ENCODE measurements at places on chromosomes 2 and 18.

- no peak for DNase-seq
These were observed 212.3 kb upstream of the ATP5MC3 start for GRCh38 chr2:175393851-175394250.

GRCh38 chr2:2096803-2097464 lies 234.1 kb downstream of the MYT1L start:
- no peak for DNase-seq

GRCh38 chr2:99480390-99480789 lies 9.4 kb downstream of the REV1 start:
- no peak for DNase-seq

DNA sequence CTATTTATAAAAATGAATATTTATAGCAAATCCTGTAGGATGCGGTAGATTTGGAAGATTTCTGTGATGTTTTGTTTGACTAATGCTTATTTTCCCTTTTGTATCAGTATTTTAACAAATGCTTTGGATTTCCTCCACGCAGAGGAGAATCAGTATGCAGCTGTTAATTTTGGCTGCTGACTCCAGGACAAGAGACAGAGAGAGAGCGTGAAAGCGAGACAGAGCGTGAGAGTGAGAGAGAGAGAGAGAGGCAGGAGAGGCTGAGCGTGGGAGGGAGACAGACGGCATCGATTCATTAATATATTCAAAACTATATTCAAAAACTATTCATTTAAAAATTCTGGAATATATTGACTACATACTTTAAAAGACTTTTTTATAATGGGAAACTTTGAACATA lies 62.5 kb downstream of the RRM2 start:
- no peak for DNase-seq

DNA sequence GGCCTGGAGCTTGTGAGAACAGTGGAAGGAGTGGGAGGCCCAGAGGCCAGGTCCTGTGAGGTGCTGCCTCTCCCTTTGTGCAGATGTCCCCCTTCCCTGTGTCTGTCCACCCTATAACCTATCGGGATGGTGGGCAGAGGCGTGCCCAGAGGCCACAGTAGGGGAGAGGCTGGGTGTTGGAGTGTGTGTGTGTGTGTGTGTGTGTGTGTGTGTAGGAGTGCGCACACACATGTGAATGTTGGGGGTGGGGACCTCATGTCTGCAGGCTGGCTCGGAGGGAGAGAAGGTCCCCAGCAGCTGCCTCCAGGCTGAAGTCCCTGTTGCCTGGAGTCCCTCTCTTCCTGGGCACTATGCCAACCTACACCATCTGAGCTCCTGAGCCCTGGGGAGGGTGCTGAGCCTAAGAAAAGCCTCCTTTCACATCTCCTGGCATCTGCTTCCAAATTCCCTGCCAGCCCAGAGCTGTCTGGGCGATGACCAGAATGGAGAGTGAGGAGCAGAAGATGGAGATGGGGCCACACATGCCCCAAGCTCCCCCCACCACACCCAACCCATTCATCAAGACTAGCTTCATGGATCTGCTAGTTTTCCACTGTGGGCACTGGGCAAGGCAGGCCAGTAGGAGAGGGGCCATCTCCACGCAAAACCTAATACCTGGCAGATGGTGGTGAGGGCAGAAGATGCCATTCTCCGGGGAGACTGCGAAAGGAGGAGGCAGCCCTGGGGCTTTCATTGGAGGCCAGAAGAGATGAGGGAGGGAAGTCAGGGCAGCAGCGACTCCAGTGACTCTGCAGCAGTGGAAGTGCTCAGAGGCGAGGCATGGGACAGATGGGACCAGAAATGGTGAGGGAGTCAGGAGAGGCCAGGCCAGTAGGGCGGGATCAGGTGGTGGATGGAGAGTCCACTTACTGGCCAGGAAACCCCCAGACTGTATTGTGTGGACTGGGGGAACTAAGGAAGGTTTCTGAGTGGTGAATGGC lies 20.3 kb downstream of the KCNK3 start:
- no peak for DNase-seq

GRCh38 chr18:6557057-6557769 lies 142.5 kb upstream of the L3MBTL4 start:
- DNase-seq, result no peak

GRCh38 chr18:10013621-10014543 lies 100.1 kb downstream of the VAPA start:
- DNase-seq, result no peak

GRCh38 chr2:43241558-43241957 lies 15.2 kb upstream of the ZFP36L2 start:
- DNase-seq, result no peak

- no peak for DNase-seq
These were observed 1.1 kb downstream of the METAP1D start for GRCh38 chr2:172000696-172001361.

DNA sequence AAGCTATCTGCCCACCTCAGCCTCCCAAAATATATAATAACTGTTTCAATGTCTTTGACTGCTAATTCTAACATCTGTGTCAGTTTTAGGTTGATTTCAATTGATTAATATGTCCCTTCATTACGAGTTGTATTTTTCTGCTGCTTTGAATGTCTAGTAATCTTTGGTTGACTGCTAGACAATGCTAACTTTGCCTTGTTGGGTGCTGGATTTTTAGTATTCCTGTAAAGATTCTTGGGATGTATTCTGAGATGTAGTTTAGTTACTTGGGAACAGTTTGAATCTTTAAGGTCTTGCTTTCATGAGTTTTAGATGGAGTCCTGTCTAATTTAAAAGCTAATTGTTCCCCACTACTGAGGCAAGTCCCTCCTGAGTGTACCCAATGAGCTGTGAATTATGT lies 114.4 kb downstream of the TFCP2L1 start:
- no peak for DNase-seq

DNA sequence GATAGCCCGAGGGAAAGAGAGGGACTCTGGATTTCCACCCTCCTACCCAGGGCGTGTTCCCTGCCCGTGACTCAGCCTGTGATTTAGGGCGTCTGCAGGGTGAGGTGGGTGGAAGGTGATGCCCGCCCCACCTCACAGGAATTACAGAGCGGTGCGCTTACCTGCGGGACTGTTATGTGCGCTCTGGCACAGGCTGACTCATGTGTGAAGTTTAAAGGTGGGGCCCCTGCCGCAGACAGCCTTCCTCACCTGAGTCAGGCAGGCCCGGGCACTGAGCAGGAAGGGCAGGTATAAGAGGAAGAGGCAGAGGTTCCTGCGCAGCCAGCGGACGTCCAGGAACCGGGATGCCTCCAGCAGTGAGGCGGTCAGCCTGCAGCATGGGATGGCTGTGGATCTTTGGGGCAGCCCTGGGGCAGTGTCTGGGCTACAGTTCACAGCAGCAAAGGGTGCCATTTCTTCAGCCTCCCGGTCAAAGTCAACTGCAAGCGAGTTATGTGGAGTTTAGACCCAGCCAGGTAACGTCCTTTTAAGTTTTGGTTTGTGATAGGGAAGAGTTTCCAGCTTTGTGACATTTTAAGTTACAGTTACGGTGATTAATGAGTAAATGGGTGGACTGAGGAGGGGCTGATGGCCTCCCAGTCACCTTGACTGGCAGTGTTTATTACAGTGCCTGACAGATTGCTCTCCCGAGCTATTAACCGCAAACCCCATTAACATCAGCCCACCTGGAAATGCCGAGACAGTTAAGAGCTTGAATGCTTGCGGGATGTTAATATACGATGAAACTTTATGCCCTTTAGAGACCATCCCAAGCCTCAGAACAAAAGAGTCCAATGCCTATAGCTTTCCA lies 141.6 kb upstream of the TTC39C start:
- DNase-seq, result no peak

- no peak for DNase-seq
These were observed 635 bp upstream of the ADRA2B start for GRCh38 chr2:96116879-96117533.

GRCh38 chr2:163652751-163653150 lies 83.1 kb downstream of the FIGN start:
- no peak for DNase-seq

DNA sequence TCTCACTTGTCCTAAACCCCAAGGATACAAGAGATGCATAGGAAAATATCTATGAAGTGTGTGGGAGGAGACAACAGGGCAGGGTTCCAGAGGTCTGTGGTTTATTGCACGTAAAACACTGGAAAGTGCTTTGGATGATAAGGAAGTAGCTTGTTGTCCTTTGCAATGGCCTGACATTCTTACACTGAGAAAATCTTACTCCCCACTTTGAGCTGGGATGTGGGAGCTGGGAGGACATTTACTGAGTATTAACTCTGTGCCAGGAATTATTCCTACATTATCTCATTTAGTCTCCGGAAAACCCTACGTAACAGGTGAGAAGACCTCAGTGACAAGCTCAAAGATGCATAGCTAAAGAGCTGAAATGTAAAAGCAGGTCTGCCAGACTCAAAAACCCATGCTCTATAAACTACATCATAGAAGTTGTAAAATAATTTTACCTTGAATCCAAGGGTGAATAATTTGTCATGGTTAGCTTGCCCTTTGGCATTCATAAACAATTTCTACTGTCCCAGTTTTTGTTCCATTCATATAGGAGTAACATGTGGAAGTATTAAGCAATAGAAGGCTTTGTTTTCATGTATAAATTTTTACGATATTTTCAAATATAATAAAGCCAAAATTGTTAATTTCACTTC lies 9.2 kb upstream of the GALNT3 start:
- no peak for DNase-seq

DNA sequence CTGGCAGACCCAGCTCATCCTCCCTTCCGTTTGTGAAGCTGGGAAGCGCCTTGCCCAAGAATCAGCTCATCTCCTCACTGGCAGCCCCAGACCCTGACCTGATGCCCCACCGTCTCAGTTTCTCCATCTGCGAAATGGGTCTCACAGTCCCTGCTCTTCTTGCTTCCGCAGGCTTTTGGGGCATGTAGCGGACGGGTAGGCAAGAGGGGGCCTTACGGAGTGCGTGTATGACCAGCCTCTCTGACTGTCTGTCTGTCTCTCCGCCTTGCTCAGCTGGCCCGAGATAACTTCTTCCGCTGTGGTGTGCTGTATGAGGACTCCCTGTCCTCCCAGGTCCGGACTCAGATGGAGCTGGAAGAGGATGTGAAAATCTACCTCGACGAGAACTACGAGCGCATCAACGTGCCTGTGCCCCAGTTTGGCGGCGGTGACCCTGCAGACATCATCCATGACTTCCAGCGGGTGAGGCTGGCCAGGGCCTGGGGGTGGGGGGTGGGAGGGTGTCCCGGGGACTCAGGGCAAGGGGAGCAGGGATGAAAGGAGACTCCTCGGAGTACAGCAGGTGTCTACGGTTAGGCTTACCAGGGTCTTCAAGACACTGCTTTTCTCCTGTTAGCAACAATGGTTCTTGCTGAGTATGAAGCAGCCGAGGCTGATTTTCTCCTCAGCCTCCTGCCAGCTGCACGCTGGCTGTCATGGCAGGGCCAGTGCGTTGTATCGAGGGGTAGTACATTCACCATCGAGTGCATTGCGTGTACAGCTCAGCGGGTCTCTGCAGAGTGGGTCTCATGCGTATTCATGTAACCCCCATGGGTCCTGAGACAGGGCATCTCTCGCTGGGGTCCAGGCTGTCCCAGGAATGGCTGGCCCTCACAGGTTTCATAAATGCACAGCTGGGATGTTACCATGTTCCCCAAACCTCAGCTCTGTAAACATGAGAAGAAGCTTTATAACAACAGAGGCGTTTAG lies 10.9 kb downstream of the ITM2C start:
- no peak for DNase-seq

GRCh38 chr2:236954641-236955040 lies 131.0 kb upstream of the COPS8 start:
- no peak for DNase-seq

DNA sequence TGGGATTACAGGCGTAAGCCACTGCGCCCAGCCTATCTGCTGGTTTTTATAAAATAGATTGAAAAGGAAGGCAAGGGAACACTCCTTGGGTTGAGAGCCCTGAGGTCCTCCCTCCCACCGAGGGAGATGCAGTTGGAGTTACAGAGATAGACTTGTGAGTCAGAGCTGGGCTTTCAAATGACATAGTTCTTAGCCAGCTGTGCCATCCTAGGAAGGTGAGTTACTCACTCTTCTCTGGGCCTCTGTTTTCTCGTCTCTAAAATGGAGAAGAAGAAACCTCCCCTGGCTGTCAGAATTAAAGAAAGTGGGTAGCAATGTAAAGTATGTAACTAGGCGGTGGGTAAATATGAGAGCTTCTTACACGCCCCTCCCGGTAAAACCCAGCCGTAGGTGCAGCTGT lies 2.4 kb downstream of the LRRFIP1 start:
- DNase-seq, result no peak

GRCh38 chr18:74310411-74310810 lies 5.2 kb upstream of the C18orf63 start:
- no peak for DNase-seq

- DNase-seq, result no peak
These were observed 392.4 kb downstream of the ZNF516 start for GRCh38 chr18:76102626-76103025.

GRCh38 chr2:18209934-18210639 lies 331.6 kb downstream of the KCNS3 start:
- DNase-seq, result peak; percentile 33

- no peak for DNase-seq
These were observed 640.2 kb downstream of the STK39 start for GRCh38 chr2:167607211-167607610.

- no peak for DNase-seq
These were observed 16.0 kb downstream of the LINC00305 start for GRCh38 chr18:64132871-64133270.

- DNase-seq, result peak; percentile 92
These were observed 749 bp upstream of the EIF2AK3 start for GRCh38 chr2:88627856-88628570.

GRCh38 chr2:65392609-65393008 lies 39.8 kb downstream of the SPRED2 start:
- DNase-seq, result no peak

GRCh38 chr2:96306370-96306769 lies 1.0 kb upstream of the SNRNP200 start:
- DNase-seq, result no peak

GRCh38 chr18:13464432-13465123 lies 246.0 kb downstream of the LDLRAD4 start:
- DNase-seq, result no peak

DNA sequence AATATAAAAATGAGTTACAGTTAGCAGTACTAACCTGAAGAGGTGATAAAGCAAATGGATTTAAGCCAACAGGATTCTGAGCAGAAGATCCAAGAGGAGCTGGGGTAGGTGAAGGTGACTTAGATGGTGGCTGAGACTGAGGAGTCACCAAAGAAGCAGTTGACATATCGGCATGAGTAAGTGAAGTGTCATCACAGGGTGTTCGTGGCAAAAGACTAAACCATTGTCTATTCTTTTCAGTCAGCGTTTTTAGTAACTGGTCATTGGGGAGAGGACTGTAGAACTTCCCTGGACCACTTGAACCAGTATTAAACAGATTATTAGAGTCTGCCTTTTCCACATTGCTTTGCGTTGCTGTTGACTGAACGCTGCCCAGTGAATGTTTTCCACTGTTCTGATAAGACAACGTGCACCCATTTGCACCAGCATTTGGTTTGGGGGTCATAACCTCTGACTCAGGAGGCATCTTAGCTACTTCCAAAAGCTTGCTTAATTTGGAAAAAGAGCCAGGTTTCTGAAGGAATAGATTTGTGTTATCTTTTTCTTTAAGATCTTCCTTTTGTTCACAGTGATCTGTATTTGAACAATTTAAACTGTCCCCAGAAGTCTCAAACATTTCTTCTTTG lies 63.3 kb upstream of the WDSUB1 start:
- DNase-seq, result no peak

Data from AG09309 (cell line).